Ovary (tissue), 10 donors: ENCODE measurements at places on chromosomes 5 and 9.

DNA sequence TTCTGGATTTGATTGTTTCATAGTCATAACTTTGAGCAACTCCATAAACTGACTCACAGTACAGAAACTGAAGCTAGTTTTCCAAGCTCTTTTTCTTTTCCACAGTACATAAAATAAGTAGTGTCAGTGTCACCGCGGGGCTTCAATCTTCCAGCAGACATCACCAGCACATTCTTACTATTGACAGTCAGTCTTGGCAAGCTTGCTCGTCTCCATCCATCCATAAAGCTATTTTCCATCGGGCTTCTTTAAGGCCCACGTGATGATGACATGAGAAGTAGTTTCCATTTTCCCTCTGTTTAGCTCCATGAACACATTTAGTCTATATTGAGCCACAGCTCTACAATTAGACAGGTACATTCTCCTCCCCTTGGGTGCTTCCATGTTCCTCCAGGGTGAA lies 443.4 kb downstream of the KDM4C start:
- no peak for DNase-seq

DNA sequence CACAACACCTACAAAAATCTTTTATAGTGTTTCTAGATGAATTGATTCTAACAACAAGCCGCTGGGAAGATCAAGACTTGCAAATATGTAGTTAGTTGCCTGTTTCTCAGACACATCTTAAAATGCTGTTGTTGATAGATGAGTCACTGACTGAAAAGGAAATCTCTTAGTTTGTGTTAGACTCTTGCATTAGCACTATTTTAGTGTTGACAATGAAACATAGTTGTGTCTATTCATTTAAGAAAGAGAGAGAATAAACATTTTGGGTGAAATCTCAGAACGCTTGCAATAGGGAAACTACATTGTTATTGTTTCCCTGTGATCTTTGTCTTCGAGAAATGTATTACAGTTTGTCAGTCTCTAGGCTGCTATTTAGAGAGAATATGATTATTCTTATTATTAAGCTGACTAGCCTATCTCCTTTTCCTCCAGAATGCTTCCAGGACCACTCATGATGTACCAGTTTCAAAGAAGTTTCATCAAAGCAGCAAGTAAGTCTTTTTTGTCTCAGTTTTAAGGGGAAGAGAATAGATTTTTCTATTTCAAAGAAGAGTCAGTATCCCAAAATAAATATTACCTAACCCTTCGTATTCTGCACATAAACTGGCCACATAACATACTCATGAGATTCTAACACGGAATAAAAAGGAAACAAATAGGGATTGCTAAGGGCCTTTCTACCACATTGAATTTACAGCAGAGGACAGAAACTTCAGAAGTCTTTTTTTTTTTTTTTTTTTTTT lies 285.6 kb downstream of the ARHGAP26 start:
- no peak for DNase-seq

- no peak for DNase-seq
These were observed 273.7 kb upstream of the DMRT1 start for GRCh38 chr9:567747-568305.

DNA sequence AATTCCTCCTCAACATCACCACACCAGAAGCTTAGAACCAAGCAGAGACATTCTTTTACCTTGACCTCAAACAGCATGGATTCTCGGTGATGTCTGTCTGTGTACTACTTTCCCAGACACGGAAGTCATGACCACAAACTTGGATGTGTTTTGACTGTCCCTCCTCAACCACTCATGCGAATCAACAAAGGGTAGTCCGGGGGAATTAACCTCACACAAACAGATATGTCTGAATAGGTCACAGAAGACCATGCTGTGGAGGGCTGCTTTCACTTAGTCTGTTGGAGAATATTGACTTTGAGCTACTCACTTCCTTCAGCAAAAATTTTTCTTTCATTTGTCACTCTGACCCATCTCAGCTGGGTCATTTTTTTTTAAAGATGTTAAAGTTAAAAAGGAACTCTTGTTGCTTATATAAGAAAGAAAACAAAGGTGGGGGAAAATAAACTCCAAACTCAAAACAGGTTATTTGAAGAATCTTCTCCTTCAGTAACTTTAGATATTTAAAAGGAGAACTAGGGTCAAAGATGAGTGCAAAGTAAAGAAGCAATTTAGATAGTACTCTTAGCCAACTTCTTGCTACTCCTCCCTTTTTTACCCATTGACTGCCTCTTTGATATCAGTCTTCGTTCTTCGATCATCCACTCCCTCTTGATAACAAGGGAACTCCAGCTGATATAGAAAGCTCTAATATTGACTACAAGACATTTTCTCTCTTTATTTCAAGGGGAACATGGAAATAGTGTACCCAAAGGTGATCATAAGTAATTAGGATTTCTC lies 343.4 kb upstream of the CDH6 start:
- no peak for DNase-seq

DNA sequence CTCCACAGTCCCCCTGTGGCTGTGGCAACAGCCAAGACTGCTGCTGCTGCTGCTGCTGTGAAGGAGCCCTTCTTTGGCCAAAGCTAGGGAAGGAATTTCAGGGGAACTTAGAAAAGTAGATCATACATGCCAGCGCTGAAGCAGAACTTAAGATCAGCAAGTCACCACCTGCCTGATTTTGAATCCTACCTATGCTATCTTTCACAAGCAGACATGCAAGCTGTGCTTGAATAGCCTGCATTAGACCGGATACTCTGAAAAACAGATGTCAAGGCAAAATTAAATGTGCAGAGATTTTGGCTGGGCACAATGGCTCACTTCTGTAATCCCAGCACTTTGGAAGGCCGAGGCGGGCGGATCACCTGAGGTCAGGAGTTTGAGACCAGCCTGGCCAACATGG lies 99.3 kb upstream of the ZNF366 start:
- DNase-seq = no peak

DNA sequence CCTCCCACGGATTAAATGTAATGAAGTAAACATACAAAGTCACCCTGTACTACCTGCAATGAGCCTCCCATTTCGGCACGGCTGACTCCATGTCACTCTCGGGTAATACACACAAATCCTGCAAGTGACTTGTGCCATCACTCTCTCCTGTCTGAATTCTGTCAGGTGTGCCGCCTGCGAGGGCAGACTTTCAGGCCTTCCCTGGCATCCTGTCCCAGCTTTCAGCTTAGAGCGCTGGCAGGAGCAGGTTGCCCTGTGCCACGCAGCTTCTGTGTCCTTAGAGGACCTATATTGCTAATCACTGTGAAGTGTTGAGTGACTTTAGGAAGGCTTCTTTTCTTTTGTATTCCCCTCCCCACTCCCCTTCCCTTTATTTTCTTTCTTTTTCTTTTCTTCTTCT lies 25.8 kb upstream of the S1PR3 start:
- DNase-seq = no peak
